ENCODE measurements at places on chromosomes 4 and X. TPM values are rescaled to one million over a fixed set of nuclear protein-coding genes. Genes with fewer than 3 reads are reported as not detected.

GRCh38 chr4:74675673-74676279 is 118.5 kb downstream of the BTC start:
- no peak for DNase-seq

DNA sequence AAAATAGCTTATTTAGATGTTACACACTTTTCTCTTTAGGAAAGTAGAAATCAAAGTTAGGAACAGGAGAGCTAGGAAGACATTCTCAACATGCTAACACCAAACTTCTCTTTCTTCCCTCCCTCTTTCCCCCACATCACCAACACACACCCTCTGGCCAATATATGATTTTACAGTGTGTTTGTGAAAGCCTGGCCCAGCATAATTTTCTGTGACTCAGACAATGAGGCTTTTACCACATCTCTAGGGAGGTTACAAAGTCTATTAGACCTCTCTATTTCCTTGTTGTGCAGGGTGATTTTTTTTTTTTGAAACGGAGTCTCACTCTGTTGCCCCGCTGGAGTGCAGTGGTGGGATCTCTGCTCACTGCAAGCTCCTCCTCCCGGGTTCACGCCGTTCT is 189.9 kb downstream of the AASDH start:
- DNase-seq, result no peak

- no peak for DNase-seq
Observed at GRCh38 chr4:155772459-155773195, 13.8 kb downstream of the GUCY1B1 start.

The OPRPN gene
- not detected for total RNA-seq

DNA sequence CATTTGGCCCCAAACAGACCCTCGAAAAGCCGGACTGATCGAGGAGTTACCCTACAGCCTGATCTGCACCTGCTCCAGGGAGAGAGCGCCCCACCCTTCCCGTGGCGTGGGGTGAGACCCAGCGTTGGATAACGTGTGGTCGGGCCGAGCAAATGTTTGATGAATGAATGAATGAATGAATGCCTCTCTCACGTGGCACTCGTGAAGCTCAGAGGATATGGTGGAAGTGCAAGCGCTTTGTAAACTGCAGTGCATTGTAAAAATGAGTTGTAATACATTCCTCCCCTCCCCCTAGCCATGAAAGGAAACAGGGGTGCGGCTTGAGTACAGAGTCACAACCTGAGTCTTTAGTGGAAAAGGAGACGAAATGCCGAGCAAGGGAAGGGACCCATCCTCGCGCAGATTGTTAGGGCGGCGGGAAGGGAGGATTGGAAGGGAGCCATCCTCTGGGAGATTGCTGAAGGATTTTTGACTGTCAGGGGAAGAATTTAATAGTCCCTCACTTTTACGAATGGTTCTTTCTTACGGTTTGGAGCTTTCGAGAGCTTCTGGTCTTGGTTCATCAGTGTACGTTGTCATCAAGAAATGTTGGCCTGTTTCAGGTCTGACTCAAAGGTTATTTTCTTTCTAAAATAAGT is 772 bp upstream of the FBXW7 start:
- DNase-seq, result no peak

GRCh38 chr4:38097818-38098217 is 137.6 kb downstream of the PTTG2 start:
- no peak for DNase-seq

GRCh38 chrX:26109142-26109541 is 29.0 kb upstream of the MAGEB18 start:
- DNase-seq, result no peak

The SLC4A4 gene
- total RNA-seq, result 9.0 TPM

GRCh38 chr4:150018257-150018656 is 60.0 kb upstream of the DCLK2 start:
- DNase-seq, result no peak

The ZNF280C gene
- total RNA-seq, result 1.8 TPM

The PCDH19 gene
- total RNA-seq, result 5.2 TPM

GRCh38 chrX:15854080-15854655 is 445 bp downstream of the AP1S2 start:
- DNase-seq, result peak; percentile 56

- no peak for DNase-seq
Observed at GRCh38 chrX:112668476-112669409, 11.0 kb downstream of the LHFPL1 start.

DNA sequence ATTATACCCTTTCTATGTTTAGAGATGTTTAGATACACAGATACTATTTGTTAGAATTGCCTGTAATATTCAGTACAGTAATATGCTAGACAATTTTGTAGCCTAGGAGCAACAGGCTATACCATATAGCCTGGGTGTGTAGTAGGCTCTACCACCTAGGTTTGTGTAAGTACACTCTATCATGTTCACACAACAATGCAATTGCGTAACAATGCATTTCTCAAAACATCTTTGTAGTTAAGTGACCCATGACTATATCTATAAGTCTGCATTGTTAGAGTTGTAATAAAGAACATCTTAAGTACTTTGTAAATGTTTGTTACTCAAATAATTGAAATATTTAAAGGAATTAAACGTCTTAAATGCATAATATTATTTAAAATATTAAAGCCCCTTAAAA is 379.3 kb downstream of the PPP3CA start:
- no peak for DNase-seq

The KLHL4 gene
- 7.9 TPM for total RNA-seq

- DNase-seq, result no peak
Observed at GRCh38 chr4:31917334-31917733, 1197.2 kb downstream of the PCDH7 start.

GRCh38 chr4:68963374-68963773 is 11.8 kb upstream of the UGT2A3 start:
- DNase-seq, result peak; percentile 16

The GPRIN3 gene
- 2.9 TPM for total RNA-seq

DNA sequence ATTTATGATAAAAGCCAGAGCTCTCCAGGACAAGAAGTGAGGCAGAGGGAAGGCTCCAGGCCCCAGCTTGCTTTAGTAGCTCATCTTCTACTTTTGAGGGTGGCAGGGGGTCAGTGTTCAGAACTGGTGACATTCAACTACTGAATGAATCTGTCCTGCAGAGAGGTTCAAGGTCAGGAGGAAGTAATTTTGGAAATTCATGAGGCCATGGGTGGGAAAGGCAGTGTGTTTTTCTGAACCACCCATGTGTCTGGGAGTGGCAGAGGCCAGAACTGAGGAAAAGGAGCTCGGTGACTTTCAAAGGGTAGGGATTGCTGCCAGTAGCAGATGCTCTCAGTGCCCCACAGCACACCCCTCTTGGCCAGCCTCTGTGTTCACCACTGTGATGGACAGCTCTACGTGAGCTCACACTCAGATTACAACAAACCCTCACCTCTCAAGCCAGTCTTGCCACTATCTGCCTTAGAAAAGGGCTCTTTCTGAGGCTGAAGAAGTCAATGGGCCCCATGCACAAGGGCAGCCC is 571.2 kb downstream of the RAB28 start:
- DNase-seq, result no peak

The CNKSR2 gene
- not detected for total RNA-seq

- DNase-seq, result no peak
Observed at GRCh38 chrX:140815868-140816267, 106.3 kb downstream of the LINC00632 start.

GRCh38 chr4:41058426-41058825 is 155.9 kb downstream of the APBB2 start:
- DNase-seq, result no peak

GRCh38 chr4:7160439-7160838 is 31.9 kb upstream of the SORCS2 start:
- DNase-seq, result peak; percentile 14

The RHOH gene
- total RNA-seq, result 1.6 TPM

DNA sequence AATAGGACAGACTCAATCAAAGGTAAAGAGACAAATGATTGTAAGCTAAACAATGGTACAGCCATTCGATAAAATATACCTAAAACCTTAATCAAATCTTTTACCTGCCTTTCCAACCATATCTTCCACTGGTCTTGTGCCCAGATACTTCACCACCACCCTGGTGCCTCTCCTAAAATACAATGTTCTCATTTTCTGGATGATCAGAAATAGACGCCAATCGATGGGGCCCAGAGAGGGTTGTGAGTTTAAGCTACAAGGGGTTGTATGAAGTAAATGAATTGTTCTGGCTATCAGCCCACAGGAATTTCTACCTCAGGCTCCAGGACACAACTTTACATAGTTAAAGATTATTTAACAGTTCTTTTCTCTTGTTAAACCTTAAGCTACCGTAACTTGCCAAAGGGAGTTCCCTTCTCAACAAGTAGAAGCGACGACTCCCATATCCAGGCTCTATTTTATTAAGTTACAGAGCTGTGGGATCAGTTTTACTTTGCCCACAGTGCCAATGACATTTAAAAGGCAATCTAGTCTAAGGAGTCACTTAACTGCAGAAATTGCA is 99.1 kb downstream of the CHRNA9 start:
- DNase-seq, result no peak

- DNase-seq, result no peak
Observed at GRCh38 chrX:129525896-129526295, 2.6 kb upstream of the SMARCA1 start.

GRCh38 chr4:169089004-169089403 is 78.9 kb upstream of the CBR4 start:
- no peak for DNase-seq

DNA sequence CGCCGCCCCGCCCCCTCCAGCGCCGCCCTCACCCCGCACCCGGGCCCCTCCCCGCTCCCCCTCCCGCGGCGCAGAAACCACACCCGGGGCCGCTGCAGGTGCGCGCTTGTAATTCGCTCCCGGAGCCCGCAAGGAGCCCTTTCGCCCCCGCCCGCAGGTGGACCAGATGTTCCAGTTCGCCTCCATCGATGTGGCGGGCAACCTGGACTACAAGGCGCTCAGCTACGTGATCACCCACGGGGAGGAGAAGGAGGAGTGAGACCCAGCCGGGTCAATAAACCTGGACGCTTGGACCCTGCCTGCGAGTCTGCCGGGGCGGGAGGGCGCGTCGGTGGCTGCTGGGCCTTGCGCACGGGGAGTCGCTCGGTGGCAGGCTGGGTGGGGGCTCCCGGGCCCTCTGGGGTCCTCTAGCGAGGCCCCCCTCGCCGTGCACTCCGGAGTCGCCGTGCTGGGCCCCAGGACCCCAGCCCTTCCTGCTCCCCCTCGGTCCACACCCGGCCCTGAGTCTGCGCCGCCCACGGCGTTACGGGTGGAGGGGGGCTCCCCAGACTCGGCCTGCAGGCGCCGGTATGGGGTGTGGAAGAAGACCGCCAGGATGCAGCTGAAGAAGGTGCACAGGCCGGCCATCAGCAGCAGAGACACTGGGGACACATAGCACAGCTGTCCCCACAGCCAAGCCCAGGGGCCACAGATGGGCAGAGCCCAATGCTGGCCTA is 7.1 kb downstream of the SLC49A3 start:
- no peak for DNase-seq

The KIAA1210 gene
- total RNA-seq, result not detected

GRCh38 chr4:40953283-40954087 is 203.7 kb downstream of the NSUN7 start:
- no peak for DNase-seq

- DNase-seq, result no peak
Observed at GRCh38 chr4:40403081-40403480, 67.9 kb downstream of the CHRNA9 start.

The CLDN34 gene
- not detected for total RNA-seq

- DNase-seq, result no peak
Observed at GRCh38 chrX:1172496-1172895, 40.0 kb downstream of the CRLF2 start.

The RPS6KA6 gene
- total RNA-seq, result 13.1 TPM

- no peak for DNase-seq
Observed at GRCh38 chr4:16233569-16234177, 7.4 kb upstream of the TAPT1 start.

- no peak for DNase-seq
Observed at GRCh38 chr4:139629436-139630125, 36.0 kb upstream of the MGST2 start.

GRCh38 chr4:122889726-122890125 is 32.7 kb downstream of the NUDT6 start:
- no peak for DNase-seq

GRCh38 chrX:50497114-50497513 is 26.5 kb upstream of the DGKK start:
- no peak for DNase-seq

The RASL11B gene
- 36.4 TPM for total RNA-seq

DNA sequence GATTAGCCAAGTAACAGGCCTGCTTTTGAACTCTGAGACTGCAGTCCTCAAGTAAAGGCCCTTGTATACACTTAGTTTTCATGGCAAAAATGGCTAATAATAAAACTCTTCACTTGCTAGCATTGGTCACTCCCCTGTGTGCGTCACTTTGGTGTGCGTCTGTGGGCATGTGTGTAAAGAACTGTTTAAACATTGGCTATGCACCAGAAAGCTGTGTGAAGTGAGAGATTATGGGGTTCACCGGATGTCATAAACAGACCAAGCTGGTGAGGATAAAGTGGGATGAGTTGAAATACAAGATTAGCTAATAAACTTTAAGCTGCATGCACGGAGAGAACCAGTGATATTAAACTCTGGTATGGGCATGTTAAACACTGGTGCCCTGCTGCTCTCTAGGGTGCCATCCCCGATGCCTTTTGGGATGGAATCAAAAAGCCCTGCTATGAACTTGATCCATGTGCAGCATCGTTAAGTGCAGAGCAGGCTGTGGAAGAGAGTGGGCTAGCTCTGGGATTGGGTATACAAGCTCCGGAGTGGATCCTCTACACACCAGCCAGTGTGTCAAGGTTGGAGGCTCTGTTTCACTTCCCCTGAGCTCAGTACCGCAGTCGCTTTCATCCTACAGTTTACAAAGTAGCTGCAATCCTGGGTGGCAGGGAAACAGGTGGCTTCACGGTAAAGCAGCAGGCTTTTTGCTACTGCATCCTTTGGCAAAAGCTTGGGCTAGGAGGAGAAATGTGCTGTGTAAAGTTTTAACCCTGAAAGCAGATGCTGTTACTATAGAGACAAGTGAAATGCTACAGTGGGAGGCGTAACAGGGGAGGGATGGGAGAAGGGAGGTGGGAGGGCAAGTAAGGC is 108.3 kb upstream of the SLC4A4 start:
- DNase-seq, result no peak

DNA sequence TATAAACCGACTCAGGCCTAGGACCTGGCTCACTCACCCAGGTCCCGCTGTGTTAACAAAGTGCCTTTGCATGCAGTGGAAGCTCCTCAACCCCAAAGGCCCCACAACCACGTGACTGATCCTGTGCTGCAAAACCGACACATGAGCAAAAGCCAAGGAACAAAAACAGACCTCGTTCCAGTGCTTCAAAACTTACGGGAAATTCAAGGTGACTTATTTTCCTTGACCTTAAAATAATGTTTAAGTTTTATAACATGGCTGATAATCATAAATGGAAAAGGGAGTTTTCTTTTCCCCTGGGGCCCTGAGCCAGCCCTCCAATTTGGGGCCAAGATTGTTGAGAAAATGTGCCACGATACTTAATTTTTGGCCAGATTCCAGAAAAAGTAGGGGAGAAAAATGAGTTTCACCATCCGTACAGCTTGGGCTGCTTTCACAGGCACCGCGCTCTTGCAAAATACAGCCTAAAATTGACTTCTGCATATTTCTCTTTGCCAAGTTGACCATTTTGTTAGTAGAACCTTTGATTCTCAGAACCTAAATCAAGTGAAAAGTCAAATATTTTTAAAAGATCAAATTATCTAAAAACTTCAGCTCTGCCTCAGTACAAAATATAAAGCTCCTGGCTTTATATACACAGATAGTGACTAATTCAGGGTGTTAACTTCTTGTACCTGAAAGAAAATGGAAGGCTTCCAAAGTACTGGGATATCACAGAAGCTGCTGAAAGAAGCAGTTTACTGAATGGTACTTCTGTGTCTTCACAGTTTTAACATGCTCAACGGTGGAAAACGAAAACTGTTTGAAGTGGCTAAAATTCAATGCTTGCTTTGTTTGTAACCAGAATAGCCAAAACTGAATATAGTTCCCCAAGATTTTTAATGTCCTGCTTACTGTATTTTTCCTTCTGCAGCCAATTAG is 93.8 kb downstream of the APBB2 start:
- peak; percentile 79 for DNase-seq

The SLITRK4 gene
- 2.3 TPM for total RNA-seq

All from uterus (tissue), 4 donors.